ENCODE measurements at places on chromosomes 12 and 14. TPM values are rescaled to one million over a fixed set of nuclear protein-coding genes. Genes with fewer than 3 reads are reported as not detected.

Gene GLT1D1
- not detected for total RNA-seq

Gene CLEC7A
- not detected for total RNA-seq

Gene HECTD4
- total RNA-seq, result 47.7 TPM

Gene TSHR
- not detected for total RNA-seq

Gene KLHL33
- not detected for total RNA-seq

Gene MSI1
- total RNA-seq, result not detected

Gene INF2
- 124 TPM for total RNA-seq

Gene OTX2
- not detected for total RNA-seq

Gene RASSF9
- 2.3 TPM for total RNA-seq

Gene PLA2G1B
- not detected for total RNA-seq

Gene GYS2
- not detected for total RNA-seq

Gene KCNK13
- total RNA-seq, result not detected

Gene POTEM
- total RNA-seq, result not detected

Gene GRIP1
- 1.2 TPM for total RNA-seq

Gene SLC5A8
- total RNA-seq, result not detected

Gene SYNE3
- total RNA-seq, result 18.8 TPM

Gene SOAT2
- total RNA-seq, result not detected

Gene ADCY4
- 87.0 TPM for total RNA-seq
